Suppressor macrophage (primary cell): ENCODE measurements at places on chromosomes 16 and 17.
A peak's percentile ranks its signal among the peaks of the same experiment; 100 is the strongest.

DNA sequence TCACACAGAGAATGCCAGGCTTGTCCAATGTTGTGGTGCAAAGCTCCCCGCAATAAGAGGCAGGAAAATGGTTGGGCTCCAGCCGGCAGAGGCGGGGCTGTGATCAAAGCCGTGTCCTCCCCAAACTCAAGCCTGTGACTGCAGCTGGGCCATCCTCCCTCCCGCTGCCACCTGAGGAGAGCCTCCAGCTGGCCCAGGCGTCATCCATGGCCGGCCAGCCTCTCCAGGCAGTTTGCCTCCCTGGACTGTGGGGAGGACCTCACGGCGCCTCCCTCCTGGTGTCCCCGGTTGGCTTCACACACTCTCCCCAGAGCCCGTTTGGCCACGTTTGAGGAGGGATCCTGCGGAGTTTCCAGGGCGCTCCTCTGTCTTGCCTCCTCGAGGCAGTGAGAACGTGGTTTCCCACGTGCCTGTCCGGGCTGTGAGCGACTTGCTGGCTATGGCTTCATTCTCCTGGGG lies 134.1 kb downstream of the IRF8 start:
- DNase-seq, result no peak

DNA sequence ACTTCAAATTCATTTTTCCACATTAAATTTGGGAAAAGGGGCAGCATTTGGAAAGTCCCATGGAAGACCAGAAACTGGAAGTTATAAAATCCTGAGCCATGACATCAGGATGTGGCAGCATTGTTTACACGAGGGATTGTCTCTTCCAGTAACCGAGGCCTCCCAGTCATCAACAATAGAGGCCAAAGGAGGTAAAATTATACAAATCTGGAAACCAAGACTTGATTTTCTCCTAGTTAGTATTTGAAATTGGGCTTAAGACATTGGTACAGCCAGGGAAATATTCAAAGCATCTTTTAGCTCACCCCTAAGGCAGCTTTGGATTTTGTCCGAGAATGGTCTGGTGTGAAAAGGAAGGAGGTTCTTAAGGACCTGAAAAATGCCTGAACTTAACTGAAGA lies 251.6 kb upstream of the FOXF1 start:
- DNase-seq, result no peak

DNA sequence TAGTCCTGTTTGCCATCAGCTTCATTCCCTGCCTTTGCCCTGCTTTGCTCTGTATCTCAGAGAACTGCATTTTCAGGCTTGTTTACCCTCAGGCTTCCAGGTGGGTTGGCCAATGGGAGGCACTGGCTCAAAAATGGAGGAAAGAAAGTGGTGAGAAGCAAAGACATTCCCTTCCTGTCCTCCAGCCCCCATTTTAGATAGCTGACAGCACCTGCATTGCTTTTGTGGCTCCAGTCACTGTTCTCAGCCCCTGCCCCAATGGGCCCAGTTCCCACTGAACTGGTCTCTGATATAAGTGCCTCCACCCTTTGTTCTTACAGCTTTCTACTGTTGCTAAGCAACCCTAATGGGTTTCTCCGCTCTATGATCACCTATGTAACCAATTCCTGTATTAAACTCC lies 19.4 kb upstream of the SDK2 start:
- no peak for DNase-seq

DNA sequence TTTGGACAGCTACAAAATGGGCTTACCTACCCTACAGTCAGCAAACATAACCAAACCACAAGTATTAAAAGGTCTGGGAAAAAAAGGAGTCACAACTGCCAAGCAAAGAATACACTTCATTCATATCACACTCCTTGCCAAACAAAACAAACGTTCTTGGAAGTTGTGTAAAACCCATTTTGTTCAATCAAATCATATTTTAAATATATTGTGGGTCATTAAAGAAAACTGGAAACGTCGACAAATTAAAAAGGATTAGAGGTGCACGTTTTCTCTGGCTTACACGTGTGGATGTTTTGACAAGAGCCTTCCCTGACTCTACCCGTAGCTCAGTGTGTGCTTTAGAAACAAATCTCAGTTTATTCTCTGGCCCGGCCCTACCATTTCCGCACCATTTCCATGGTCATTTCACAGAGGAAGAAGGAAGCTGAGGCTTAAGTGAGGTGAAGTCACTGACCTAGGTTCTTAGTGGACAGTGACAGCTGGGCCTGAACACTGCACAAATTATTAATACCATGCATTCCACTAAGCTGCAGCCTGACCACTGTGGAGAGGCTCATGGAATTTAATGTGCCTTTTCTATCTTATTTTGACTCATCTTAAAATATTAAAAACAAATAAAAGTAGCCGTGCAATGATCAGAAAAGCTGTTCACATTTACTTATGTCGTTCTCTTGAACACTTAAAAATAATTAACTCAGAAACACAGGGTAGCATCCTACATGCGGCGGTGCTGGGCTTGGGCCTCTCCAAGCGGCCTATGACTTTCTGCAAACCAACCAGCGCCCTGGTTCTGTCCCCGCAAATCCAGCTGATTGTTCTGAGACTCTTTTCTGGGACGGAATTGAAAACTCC lies 968 bp downstream of the CEP112 start:
- DNase-seq, result peak; percentile 5

- DNase-seq, result no peak
Observed at GRCh38 chr17:58332778-58333735, 4.5 kb upstream of the TSPOAP1 start.

DNA sequence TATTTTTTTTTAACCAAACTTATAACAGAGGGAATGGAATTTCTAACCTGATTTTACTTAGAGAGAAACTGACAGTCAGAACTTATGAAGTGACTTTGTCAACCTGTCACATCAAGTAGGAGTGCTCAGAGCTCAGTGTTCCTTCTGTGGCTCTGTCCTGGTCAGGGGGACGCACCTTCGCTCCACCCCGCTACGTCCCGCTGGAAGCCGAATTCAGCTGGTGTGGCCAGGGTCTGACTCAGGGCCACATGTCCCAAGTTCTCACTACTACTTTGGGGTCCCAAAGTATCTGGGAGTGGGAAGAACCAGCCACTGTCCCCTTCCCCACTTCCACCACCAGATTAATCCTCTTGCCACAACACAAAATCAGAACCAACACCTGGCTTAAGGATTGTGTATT lies 51.4 kb downstream of the C16orf78 start:
- no peak for DNase-seq

- no peak for DNase-seq
Observed at GRCh38 chr17:50273654-50274040, 619 bp upstream of the TMEM92 start.

GRCh38 chr17:80101946-80102663 lies 724 bp downstream of the GAA start:
- DNase-seq, result peak; percentile 82

GRCh38 chr16:86038926-86039310 lies 140.0 kb downstream of the IRF8 start:
- no peak for DNase-seq

GRCh38 chr17:80219763-80220053 lies 425 bp downstream of the SGSH start:
- DNase-seq, result no peak

DNA sequence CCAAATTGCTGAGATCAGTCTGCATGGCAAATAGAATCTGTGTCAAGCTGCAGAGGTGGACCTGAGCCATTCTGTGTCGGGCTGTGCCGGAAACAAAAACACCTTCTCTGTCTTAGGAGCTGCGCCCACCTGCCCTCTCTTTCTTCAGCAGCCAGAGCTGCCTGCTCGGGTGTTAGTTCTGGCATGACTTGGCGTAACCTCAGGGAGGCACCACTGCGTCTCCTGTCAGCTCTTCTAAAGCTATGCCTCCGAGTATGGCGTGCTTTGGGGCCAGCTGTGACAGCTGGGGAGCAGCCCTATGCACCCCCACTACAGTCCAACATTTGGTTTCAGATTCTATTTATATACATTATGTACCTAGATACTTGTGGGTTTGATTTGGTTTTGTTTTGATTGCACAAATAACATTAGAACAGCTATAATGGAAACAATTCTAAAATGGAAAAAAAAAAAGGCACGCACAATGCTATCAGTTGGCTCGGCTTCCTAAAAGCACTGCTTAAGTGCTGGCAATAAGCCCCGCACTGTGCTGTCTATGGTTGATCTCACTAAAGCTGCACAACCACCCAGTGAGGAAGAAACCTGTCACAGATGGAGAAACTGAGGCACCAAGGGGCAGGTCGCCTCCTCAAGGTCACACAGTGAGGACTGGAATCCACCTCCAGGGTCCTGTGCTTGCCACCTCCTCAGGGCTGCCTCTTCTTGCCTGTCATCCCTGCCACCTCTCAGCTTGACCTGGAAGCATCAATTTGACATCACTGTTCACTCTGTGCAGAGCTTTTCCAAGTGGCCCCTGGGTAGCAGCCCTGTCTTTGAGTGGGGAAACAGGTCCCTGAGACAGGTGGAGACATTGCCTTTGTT lies 18.7 kb upstream of the ADGRG1 start:
- DNase-seq, result no peak

DNA sequence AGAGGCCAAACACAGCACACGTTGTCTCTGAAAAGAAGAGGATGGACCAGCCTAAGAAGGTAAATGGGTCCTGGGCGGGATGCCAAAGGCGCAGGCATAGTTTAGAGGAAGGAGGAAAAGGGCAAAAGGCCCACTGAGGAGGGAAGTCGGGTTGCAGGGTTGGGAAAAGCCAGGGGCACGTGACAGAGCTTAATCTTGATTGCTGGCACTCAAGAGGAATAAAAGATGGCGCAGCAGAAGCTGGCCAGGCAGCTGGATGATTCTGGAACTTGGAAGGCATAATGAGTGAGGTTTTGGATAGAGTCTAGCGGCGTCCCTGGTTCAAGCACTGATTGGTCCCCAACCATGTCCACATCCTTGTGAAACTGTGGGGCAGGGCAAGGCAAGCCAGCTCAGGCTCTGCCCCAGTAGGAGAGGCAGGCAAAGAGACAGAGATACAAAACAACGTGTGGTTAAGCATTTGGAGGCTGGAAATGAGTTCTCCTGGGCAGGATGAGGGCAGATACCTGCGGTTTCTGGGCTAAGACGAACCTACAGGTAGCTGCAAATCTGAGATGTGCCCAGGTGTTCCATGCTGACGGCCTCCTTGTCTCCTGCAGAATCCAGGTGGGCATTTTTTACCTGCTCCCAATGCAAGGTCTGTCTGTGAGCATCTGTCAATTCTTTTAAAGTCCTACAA lies 52.7 kb upstream of the CIBAR2 start:
- no peak for DNase-seq

DNA sequence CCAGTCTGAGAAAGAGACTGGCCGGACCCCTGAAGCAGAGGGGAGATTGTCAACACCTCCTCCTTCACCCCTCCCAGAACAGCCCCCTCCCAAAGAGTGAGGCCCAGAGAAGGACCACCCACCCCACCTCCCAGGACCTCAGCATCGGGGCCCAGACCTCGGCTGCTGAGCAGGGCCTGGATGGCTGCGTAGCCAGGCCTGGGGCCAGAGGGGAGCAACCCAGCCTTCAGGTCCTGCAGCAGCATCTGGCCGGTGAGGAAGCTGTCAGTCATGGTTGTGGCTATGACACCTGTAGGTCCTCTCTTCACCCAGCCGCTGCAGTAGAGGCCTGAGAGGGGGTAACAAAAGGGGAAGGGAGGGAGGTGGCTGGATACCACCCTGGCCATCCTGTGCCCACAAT lies 3.2 kb upstream of the GRIN2C start:
- no peak for DNase-seq

DNA sequence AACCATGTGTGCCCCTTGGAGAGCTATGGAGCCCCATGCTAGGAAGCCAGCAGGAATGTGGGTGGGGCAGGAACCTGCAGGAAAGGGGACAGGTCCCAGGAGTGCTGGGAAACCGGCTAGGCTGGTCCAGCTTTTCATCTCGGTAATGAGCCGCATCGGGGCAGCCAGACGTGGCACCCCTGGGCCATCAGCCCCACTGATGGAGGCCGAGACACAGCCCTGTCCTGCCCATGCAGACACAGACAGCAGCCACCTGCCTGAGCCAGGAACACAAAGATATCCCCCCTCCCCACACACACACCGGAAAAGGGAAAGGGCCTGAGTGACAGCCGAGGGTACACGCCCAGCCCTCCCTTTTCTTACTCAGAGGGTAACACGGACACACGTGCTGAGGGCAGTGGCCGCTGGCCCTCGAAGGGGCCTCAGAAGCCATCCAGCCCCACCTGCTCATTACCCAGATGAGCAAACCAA lies 18.1 kb downstream of the PPL start:
- no peak for DNase-seq

GRCh38 chr16:11374255-11374654 lies 29.0 kb downstream of the RMI2 start:
- DNase-seq, result no peak

DNA sequence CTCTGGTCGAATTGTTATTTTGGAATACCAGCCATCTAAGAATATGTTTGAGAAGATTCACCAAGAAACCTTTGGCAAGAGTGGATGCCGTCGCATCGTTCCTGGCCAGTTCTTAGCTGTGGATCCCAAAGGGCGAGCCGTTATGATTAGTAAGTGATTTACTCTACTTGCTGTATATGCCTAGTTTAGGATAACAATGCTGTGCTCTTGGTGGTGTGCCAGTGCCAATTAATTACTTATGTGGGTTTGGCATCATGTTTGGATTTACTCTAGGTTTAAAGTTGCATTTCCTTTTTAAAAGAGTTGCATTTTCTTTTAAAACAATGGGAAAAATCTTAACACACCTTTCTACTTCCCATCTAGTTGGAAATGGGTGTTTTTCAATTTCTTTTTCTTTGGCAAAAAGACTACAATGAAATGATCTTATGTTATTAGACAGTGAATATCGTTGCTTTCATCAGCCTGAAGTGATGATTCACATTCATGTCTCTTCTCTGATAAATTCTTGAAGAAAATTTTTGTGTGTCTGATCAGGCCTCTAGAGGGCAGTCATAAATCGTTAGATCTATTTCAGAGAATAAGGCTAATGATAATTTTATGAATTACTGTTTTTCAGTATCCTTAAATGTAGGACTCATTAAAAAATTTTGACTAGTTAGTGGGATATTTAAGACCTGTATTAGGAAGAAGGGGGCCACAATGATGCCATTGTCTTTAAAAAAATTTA lies 5.6 kb downstream of the SF3B3 start:
- peak; percentile 21 for DNase-seq

GRCh38 chr17:77877036-77877435 lies 81.5 kb upstream of the TNRC6C start:
- DNase-seq, result no peak
